ENCODE measurements at places on chromosomes 3 and 15. TPM values are rescaled to one million over a fixed set of nuclear protein-coding genes. Genes with fewer than 3 reads are reported as not detected.

DNA sequence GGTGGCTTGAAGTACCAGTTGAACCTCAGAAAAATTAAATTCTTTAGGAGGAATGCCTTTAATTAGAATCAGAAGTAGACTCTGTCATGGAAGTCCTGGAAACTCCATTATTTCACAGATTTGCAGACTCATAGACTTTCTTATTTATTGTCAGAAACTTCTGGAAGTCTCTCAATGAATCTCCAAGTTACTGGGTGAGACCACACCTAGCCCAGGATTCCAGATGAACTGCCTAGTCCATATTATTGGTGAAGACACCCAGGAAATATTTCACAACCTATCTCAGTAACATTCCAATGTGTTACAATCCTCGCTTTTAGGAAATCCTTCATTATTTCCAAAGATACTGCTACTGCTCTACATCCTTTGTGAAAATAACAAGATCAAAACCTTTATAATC, 6.5 kb upstream of the THBS1 start:
- no peak for DNase-seq

DNA sequence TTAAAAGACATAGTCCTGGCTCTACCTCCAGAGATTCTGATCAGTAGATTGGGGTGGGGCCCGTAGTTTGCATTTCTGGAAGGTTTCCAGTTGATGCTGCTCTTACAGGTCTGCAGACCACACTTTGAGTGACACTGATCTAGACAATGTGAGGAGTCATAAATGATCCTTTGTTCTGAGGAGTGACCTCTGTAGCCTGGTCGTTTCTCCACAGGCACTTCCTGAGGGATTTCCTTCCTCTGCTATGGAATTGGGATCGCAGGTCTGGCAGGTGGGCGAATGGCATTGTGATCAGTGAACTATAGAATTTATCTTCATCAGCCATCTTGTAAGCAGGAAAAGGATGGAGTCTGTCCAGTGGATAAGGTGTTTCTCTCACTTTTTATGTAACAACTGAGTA, 5.5 kb downstream of the GFM1 start:
- DNase-seq, result no peak

GRCh38 chr3:43024181-43024885, 45.2 kb downstream of the GASK1A start:
- DNase-seq, result no peak

GRCh38 chr3:194801461-194802432, 116.1 kb downstream of the FAM43A start:
- no peak for DNase-seq

- no peak for DNase-seq
Observed at GRCh38 chr15:56927816-56928215, 9.4 kb downstream of the TCF12 start.

- no peak for DNase-seq
Observed at GRCh38 chr3:94420931-94421330, 358.1 kb downstream of the NSUN3 start.

DNA sequence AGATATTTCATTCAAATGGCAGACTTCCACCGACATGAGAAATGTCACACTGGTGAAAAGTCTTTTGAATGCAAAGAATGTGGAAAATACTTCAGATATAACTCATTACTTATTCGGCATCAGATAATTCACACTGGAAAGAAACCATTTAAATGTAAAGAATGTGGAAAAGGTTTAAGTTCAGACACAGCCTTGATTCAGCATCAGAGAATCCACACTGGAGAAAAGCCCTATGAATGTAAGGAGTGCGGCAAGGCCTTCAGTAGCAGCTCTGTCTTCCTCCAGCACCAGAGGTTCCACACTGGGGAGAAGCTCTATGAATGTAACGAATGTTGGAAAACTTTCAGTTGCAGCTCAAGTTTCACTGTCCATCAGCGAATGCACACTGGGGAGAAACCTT, 8.6 kb upstream of the ZNF621 start:
- DNase-seq, result no peak

- DNase-seq, result no peak
Observed at GRCh38 chr15:70585707-70586034, 177.7 kb downstream of the UACA start.

- DNase-seq, result no peak
Observed at GRCh38 chr15:99058421-99058870, 46.4 kb upstream of the SYNM start.

Gene TEX55
- not detected for total RNA-seq

Gene IL17RB
- 0.96 TPM for total RNA-seq

Gene ACSBG1
- total RNA-seq, result not detected

Gene HIGD2B
- total RNA-seq, result not detected

Measured in aorta (tissue), 5 donors.